Right lung (tissue), 10 donors: ENCODE measurements at places on chromosomes 1 and 21.
A peak's percentile ranks its signal among the peaks of the same experiment; 100 is the strongest.

GRCh38 chr1:223831755-223832636 is 13.8 kb downstream of the TP53BP2 start:
- no peak for DNase-seq

- no peak for DNase-seq
These were observed 57.1 kb upstream of the PPP2R5A start for GRCh38 chr1:212228076-212228475.

DNA sequence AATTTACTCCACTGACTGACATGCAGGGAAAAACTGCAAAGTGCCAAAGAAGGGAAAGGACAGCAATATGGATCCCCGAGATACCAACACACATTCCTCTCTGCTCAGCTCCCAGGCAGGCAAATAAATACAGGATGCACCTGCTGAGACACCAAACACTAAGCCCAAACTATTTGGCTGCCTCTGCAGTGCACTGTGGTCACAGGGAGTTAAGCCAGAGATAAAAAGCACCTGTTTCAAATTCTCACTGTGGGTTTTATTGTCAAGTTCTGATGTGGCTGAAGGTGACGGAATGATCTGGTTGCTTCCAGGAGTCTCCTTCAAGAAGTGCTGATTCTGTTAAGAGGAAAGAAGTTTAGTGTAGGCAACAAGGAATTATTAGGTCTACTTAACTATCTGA is 17.7 kb downstream of the TEX38 start:
- DNase-seq: no peak

DNA sequence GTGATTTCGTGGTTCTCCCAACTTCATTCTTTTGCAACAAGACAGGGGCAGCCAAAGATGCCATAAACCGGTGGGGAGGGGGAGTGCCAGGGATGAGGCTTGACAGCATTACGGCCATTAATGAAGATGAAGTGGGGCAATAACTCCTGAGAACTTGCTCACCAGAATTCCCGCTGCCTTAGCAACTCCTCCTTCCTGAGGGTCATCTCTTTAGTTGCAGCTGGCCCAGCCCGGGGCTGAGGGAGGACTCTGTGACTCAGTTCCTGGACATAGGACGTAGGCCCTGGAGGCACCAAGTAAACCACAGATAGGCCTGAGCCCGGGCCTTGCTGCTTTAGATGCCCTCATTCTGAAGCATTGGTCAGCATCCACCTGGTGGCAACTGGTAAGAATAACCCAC is 330.2 kb downstream of the RRAGC start:
- DNase-seq: no peak

- no peak for DNase-seq
These were observed 2.9 kb downstream of the CD1E start for GRCh38 chr1:158356616-158357015.

DNA sequence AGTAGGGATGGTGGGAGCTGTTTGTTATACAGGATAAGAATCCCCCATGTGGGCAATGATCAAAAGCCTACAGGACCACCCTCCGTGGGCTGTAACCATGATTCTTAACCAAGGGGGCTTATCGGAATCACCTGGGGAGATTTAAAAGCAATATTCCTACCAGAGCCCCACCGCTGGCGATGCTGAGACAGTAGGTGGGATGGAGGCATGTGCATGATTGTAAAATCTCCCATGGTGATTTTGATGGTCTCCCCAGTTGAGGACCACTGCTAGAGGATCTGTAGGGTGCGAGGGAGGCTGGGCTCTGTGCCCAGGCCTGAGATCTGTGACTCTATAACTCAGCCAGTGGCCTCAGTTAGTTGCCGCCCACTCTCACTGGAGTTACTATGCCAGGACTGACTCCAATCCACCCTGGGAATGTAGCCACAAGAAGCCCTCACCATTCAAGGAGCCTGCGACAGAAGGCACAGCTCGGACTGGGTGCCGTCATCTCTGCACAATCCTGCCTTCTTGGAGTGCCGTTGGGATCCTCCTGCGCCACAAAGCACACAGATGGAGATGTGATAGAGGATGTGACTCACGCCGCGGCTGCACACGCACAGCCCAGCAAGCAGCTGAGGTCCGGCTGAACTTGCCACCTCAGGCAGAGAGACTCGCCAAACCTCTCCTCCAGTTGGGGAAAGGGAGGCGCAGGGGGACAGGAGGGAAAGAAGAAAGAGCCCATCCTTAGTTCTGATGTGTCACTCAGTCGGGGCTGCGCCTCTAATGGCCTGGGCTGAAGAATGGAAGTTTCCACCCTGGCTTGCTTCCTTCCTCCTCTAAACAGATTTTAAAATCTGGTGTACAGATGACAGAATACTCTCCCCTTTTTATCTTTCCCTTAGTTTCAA is 26.5 kb downstream of the AKNAD1 start:
- peak; percentile 49 for DNase-seq

DNA sequence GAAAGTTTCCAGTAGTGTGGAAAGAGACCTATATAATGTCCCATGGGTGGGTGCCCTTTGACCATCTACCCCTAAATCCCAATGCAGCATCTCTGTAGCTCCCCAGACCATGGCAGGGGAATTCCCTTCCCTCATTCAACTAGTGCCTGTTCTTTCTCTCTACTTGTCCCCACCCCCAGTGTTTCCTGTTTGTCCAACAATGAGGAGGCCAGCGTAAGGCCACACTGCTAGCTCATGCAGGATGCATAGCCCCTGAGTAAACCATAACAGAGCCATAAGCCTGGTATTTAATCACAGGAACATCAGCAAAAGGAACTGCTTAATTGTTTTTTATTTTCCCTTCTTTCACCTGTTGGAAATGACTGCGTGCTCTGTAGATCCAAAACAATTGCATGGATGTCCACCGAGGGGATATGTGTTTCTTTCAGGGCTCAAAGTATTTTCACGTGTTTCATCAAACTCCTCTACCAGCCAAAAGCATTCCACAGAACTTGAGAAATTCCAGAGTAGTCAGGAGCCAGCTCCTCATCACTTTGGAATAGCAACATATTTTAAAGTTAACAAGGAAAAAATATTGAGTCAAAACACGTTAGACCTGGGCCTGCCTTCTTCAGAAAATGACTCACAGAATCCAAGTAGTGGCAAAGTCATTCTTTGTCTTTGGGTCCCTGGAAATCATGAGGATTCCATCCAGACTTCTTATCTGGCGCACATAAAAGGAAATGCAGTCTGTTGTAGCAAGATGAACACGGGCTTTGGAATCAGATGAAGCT is 162.5 kb upstream of the SGIP1 start:
- DNase-seq: no peak

GRCh38 chr1:110872745-110873720 is at the start of gene CD53:
TSS of gene CD53 (plus strand) at chr1:110873148. CDS start at chr1:110891409, 18,261 bp downstream.
- no peak for DNase-seq

- DNase-seq: no peak
These were observed 15.9 kb upstream of the PIK3R3 start for GRCh38 chr1:46148318-46148717.

GRCh38 chr1:154807048-154807591 is 63.0 kb downstream of the KCNN3 start:
- DNase-seq: no peak

DNA sequence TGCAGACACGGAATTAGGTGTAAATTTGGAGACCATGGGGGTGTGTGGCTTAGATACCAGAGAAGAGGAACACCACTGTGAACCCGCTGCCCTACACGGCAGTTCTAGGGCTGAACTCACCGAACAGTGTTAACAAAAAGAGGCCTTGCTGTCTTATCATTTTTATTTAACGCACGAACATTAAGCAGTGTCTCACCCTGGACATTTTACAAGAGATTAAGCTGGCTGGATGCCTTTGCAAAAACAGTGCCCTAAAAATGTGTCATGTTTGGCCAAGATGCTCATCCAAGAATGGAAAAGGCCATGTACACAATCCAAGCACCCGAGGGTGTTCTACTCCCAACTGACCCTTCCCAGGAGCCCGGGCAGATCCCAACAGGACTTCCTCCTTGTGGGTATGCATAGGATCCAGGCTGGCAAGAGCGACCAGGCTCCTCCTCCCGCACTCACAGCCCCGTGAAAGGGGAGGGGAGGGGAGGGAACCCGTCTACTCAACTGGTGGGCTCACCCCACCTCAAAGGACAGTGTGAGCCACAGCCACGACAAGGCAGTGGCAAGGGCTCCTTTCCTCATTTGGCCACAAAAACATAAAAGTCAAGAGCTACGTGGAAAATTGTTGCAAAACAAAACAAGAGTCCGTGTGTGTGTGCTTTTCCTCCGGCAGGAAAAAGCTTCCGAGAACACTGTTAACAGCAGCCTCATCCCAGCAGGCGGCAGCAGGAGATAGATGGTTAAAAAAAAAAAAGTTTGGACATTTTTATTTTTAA is 20.3 kb downstream of the C2CD2 start:
- no peak for DNase-seq

- no peak for DNase-seq
These were observed 367.7 kb upstream of the NEGR1 start for GRCh38 chr1:72649991-72650390.

DNA sequence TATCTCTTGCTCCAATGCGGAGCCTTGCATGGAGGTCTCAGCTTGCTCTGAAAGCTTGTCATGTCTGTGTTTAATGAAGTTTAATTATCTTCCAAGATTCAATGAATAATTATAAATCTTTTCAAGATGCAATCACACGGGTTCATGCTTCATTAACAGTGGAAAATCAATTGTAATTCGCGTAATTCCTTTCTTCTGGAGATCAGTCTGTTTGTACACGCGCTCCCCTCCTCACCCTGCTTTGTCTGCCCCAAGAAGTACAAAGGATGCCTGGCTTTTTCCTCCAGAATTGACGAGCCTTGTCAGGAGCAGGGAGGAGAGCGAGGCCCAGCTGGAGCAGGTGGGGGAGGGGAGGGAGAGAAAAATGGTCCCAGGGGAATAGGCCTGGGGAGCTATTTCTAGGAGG is 65.0 kb upstream of the DISP3 start:
- no peak for DNase-seq

- no peak for DNase-seq
These were observed 207.3 kb downstream of the LHX8 start for GRCh38 chr1:75341537-75341936.

DNA sequence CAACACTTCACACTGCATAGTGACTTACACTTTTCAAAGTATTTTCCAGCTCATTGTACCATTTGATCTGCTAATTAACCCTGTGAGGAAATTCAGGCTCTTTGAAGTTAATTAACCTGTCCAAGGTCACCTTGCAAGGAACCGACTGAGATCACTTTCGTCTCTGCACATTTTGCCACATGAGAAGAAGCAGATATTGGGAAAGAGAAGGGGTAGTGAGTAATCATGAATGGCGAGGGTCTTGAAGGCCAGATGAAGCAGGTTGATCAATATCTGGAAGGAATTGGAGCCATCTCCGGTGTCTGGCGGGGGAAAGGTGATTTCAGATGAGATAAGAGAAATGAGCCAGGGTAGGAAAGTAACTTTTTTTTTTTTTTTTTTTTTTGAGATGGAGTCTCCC is 3.4 kb downstream of the APOA2 start:
- DNase-seq: no peak

- no peak for DNase-seq
These were observed 14.8 kb upstream of the CASQ2 start for GRCh38 chr1:115783311-115783710.

GRCh38 chr1:46166521-46167462 is 8.1 kb upstream of the TSPAN1 start:
- DNase-seq: peak; percentile 38

GRCh38 chr1:91057784-91058183 is 35.9 kb upstream of the ZNF644 start:
- DNase-seq: no peak

DNA sequence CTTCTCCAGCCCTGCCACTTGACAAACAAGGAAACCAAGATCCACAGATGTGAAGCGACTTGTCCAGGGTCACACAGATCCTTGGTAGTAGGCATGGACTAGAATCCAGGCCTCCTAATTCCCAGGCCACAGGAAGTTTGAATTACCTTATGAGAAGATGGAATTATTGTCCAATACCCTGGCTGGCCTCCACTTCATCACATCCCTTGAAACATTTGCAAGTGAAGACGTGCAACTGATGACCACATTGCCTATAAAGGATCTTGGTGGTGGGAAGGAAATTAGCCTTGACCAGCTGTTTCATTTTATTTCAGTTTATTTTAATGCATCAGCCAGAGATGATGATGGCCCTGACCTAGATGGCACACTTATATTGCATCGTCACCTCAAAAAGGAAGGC is 165.8 kb upstream of the CAMK1G start:
- peak; percentile 29 for DNase-seq

- no peak for DNase-seq
These were observed 7.6 kb downstream of the EFHD2 start for GRCh38 chr1:15417059-15417934.

- DNase-seq: no peak
These were observed 2.9 kb upstream of the RCAN1 start for GRCh38 chr21:34617753-34618339.

DNA sequence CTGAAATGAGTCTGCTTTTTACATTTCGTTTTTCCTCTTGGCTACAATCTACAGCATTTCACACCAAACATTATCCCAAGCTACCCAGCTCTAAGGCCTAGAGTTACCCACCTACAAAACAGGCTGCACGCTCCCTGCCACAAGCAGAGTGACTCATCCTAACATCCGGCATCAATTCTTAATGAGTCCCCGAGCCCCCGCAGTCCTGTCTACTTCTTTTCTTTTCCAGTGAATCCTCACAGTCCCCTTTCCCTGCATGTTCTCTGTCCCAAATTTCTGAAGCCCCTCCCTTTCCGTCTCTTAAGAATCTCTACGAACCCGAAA is 650 bp downstream of the PCNX2 start:
- no peak for DNase-seq

GRCh38 chr1:157269656-157270375 is 131.6 kb upstream of the ETV3 start:
- DNase-seq: no peak

- DNase-seq: no peak
These were observed 1768.7 kb downstream of the BRINP3 start for GRCh38 chr1:188708795-188709535.

GRCh38 chr1:148352470-148353053 is 130.5 kb downstream of the PPIAL4G start:
- no peak for DNase-seq

DNA sequence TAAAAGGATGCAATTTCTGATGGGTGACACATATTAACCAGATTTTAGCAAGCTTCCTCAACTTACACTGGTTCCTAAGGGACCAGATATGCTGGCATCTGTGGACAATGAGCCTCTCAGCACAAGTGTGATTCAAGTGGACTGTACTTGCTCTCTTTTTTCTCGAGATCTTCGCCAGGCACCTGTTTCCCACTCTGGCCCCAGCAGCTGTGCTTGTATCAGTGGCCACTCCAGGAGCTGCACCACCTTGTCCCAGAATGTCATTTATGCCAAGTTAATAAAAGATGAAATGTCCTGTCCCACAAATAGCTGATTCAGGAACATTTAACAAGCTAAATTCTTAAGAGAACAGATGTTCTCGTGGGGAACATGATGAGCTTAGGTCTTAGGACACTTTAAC is 14.6 kb downstream of the C1orf198 start:
- DNase-seq: no peak
